ENCODE measurements at places on chromosomes 5 and 9.

- DNase-seq = no peak
These were observed 564.0 kb downstream of the IRX1 start for GRCh38 chr5:4159681-4160080.

GRCh38 chr5:119402555-119402954, 46.7 kb downstream of the TNFAIP8 start:
- DNase-seq = no peak

GRCh38 chr5:119357270-119357669, 1.5 kb downstream of the TNFAIP8 start:
- no peak for DNase-seq

DNA sequence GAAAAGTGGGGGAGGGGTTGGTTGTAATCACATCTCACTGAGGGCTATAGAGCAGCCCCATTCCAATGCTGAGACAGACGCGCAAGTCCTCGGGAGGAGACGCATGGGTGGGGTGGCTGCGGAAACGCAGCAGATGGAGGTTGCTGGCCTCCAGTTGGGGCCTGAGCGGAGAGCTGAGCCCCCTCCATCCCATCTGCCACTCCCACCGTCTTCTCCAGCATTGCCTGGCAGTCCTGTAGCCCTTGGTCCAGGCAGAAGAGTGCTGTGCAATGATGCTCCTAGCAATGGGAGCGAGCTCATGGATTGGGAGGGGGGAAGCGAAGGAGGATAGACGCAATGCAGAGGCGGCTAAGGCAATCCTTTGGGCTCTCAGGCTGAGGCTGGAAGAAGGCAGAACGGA, 79.4 kb upstream of the GLRA1 start:
- DNase-seq = no peak

DNA sequence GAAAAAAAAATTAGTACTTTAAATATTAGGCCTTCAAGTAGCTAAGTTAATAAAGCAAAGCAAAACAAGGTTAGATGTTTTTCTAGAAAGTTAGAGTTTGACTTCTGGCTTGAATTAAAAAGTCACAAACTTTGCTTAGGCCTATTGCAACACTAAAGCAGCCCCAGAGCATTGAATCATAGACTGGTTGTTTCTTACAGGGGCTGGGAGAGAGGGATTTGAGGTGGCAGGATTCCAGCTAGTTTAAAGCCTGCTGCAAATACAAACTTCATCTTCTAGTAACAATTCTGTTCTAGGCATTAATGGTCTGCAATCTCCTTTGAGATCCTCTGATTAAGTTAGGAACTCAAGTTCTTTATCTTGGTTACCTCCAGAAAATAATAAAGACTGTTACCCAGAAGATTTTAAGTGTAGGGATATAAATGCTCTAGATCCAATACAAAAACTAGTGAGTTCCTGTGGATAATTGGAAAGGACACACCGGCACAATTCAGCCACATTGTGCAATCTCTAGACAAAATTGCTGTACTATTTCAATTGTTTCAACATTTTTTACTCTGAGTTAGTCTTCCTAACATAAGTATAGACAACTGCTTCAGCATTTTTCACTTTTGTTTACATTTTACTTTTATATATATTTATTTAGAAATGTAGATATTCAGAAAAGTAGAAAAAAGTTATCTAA, 12.6 kb downstream of the OR13C5 start:
- DNase-seq = no peak

All from GM12864 (cell line).